Activated CD8-positive, alpha-beta memory T cell treated with anti-CD3 and anti-CD28 coated beads for 1 hour (primary cell): ENCODE measurements at places on chromosomes 11 and 22.

GRCh38 chr22:25187469-25187868 is 12.2 kb upstream of the CRYBB3 start:
- no peak for DNase-seq

- no peak for DNase-seq
Measured at GRCh38 chr11:41382927-41383326, 76.5 kb downstream of the LRRC4C start.

GRCh38 chr11:11816511-11817314 is 25.1 kb upstream of the USP47 start:
- DNase-seq = no peak

DNA sequence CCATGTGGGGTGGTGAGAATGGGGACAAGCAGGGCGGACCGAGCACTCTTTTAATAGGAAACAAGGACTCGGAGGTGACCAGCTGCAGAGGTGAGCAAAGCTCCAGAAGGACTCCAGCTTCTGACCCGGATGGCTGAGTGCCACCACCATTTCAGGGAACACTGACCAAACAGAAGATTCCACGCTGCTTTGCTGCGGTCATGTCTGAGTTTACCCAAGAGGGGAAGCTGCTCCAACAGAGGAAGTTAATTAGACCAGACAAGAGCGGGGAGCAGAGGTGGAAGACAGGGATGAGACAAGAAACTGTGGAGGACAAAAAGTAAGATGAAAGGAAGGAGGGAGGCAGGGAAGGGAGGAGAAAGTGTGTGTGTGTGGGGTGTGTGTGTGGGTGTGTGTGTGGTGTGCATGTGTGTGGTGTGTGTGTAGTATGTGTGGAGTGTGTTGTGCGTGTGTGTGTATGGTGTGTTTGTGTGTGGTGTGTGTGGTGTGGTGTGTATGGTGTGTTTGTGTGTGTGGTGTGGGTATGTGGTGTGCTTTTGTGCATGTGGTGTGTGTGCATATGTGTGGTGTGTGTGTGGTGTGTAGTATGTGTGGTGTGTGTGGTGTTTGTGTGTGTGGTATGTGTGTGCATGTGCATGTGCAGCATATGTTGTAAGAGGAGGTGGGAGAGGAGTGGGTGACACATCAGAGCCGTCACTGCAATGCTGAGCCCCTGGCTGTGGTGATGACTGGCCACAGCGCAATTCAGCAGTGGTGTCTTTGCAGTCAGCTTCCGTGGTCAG is 82.2 kb upstream of the AKIP1 start:
- no peak for DNase-seq

DNA sequence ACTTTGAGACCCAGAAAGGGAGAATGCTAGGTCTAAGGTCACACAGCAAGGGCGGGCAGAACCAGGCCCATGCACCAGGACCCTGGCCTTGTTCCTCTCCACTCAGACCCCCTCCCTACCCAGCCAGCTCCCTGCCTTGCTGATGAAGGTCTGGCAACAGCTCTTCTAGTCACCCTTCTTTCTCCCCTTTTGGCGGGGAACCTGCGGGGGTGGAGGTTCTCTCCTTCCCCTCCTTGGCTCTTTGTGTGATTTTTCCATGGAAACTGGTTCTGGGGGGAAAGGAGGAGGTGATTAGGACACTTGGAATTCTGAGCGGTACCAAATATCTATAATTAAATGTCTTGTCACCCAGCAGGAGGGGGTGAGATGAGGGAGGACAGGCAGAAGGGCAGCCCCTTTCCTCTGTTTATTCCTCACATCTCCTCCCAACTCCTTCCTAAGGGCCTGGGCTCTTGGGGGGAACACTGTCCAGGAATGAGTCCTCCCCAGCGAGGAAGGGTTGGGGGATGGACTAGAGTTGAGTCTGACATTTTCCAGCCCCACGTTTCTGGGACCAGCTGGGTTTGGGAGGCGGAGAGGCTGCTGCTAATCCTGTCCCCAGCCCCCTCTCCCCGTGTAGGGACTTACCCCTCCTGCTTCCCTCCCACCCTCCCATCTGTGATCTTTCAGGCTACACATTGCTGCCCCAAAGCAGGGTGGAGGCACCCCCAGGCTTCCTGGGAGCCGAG is 7.4 kb downstream of the ARHGEF17 start:
- DNase-seq = no peak

DNA sequence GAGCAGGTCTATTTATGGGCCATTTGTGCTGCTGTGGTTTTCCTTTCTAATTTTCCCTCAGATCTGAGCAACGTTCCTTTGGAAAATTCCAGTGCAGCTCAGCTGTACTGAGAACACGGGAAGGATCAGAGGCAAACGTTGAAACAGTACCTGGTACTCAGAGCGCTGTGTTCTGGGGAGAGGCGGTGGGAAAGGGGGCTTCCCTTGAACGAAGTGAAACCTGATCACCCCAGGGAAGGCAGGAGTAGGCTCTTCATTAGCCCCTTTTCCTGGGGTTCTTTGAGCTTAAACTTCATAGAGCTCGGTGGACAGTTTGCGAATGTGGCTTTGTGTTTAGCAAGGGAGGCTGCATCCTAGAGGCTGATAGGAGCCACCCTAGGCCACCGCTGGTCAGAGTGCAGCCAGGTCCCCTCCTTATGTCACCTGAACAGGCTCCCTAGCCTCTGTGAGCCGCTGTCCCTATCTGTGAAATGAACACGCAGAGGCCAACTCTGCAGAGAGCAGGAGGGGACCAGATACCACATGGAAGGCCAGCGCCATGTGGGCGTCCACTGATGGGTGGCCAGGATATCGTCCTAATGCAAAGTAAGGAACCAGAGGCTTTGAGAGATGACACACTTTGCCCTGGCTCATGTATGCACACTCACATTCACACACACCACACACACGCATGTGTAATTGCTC is 1464.8 kb downstream of the BRD1 start:
- no peak for DNase-seq
